Trophoblast cell (in vitro differentiated cells and primary cell): ENCODE measurements at places on chromosomes 3 and 15.

DNA sequence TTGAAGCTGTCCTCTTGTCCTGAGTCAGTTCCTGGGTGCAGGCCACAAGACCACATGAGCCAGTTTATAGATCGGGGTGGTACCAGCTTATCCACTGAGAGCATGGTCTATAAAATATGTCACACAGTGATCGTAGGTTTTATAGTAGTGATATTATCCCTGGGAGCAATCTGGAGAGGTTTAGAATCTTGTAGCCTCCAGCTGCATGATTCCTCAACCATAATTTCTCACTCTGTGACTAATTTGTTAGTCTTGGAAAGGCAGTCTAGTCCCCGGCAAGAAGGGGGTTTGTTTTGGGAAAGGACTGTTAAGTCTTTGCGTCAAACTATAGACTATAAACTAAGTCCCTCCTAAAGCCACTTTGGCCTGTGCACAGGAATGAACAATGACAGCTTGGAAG is 693.0 kb upstream of the CADM2 start:
- no peak for DNase-seq

DNA sequence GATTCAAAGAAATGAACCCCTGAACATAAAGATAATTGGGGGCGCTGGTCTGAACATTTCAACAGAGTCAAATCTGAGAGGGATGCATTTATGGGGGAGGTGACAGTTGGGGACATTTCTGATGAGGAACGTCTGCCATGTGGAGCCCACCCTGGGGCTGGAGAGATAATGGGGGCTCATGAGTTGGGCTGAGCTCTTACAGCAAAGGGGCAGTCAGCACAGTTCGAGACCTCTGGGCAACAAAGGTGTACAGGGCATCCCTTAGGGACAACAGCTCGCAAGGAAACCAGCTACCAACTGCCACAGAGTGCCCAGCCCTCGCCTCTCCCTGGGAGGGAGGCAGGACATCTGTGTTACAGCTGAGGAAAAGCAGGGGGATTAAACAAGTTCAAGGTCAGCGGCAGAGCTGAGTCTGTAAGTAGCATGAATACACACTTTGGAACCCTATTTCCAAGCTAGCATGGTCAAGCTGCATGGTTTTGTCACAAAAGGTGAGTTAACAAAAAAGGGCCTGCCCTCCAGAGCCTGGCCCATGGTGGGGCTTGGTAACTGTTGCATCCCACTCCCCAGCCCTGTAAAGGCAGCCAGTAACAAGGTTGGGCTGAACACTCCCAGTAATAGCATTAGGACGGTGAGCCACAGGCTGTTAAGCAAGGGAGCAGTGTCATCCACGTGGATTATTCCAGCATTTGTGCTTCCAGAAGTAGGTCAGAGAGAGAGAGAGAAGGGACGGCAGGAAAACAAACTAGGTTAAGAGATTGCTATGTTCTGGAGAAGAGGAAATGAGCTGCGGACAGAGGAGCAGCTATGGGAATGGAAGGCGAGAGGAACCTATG is 4.3 kb downstream of the GNB5 start:
- no peak for DNase-seq

- peak; percentile 84 for DNase-seq
Observed at GRCh38 chr3:154971771-154972326, 108.3 kb upstream of the MME start.

GRCh38 chr15:52103217-52104207 is 9.1 kb downstream of the BCL2L10 start:
- peak; percentile 67 for DNase-seq

GRCh38 chr15:48667701-48668100 is 22.2 kb upstream of the FBN1 start:
- DNase-seq, result peak; percentile 79

DNA sequence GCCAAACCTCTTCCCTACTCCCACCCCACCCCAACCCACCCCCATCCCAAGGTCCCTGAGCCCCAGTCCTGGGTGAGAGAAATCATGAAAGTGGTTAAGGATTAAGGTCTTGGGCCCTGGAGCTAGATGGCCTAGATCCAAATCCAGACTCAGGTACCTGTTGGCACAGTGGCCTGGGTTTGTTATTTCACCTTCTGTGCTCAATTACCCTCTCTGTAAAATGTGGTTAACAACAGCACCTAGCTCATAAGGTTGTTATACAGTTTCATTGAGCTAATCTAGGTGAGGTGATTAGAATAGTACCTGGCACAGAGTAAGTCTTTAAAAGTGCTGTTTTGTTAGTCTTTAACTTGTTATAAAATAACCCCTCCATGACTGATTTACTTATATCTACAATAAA is 6.4 kb upstream of the SNUPN start:
- no peak for DNase-seq

DNA sequence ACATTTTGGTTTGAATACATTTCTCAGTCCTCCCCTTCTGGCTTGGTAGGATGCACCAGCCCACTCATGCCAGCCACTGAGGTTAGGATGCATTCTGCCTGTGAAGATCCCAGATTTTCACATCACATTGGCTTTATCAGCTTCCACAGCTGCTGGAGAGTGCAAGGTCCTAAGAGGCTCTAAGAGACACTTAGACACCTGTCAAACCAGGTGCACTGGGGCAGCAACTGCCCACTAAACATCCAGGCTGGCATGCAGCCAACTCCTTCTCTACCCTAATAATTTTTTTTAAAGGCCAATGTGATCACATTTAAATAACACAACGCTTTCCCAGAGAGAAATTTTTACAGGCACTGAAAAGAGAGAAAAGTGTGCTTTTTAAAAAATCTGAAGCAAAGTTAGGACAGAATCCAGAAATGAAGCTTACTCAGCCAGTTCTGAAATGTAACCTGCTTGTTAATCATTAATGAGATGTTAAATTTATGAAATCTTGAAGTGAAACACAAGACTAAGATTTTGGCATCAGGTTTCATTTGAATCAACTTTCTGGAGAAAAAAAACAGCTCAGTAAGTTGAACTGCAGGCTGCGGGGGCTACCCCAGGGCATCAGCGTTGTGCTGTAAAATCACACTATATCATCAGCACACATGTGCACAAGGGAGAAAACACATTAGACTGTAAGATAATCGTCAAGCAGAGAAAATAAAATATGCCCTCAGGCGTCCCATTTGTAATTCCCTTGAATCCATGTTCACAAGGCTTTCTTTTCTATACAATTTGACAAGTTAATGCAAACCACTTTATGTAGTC is 312.9 kb downstream of the ZBBX start:
- no peak for DNase-seq

GRCh38 chr3:89867286-89867685 is 759.9 kb downstream of the EPHA3 start:
- DNase-seq, result no peak
